GM23338 (cell line): ENCODE measurements at places on chromosomes 11 and 22.
A peak's percentile ranks its signal among the peaks of the same experiment; 100 is the strongest.

GRCh38 chr11:2256951-2257700 is 13.3 kb downstream of the ASCL2 start:
- DNase-seq, result no peak

DNA sequence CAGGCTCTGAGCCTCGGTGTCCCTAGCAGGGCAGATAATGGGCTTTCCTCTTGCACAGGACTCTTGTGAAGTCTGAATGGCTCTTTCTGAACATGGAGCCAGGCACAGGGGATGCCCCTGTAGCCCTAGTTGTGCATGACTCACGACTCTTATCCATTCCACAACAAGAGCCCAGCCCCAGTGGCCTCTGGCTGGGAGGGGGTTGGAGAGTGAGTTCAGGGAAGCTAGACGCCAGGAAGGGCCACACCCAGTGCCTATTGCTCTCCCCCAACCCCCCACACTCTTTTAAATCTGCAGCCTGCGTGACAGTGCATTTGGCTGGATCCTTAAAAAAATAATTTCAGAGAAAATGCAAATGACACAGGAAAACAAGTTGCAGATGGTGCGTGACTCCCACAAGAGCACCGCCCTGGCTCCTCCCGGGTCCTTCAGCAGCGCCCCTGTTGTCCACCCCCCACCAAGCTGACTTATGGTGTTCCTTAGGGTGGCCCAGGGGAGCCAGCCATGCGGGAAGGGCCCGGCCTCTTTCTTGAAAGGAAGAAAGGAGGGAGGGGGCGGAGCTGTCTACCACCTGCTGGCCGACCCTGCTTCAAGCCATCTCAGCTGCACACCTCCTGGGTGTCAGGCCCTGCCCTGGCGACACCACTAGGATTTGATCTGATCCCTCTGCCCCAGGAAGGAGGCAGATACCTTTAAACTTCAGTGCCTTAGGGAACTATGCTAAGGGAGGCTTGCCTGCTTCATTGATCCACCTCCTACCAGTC is 74.7 kb downstream of the MN1 start:
- DNase-seq, result peak; percentile 44

- no peak for DNase-seq
Observed at GRCh38 chr11:87366346-87366745, 328.6 kb downstream of the TMEM135 start.

- peak; percentile 10 for DNase-seq
Observed at GRCh38 chr11:7512525-7513233, 1.1 kb upstream of the PPFIBP2 start.

DNA sequence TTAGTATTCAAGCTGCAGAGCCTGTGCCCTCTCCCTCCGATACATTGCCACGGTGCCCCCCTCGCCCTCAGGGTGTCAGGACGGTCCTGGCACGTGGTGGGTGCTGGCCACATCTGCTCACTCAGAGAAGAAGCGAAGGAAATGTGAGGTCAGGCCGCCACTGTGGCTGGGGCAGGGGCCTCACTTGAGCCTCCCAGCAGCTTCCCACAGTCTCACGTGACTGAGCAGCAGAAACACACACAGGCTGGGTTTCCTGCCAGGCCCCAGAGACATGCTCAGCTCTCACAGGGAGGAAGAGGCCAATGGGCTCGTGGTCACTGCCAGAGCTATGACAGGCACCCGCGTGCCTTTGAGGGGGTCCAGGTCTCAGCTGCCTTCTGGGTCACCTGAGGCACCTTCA is 37.9 kb upstream of the PRR5 start:
- DNase-seq, result no peak

GRCh38 chr11:116071241-116071640 is 567.0 kb upstream of the CADM1 start:
- DNase-seq, result no peak

- DNase-seq, result peak; percentile 37
Observed at GRCh38 chr11:71170624-71171423, 81.6 kb downstream of the SHANK2 start.

DNA sequence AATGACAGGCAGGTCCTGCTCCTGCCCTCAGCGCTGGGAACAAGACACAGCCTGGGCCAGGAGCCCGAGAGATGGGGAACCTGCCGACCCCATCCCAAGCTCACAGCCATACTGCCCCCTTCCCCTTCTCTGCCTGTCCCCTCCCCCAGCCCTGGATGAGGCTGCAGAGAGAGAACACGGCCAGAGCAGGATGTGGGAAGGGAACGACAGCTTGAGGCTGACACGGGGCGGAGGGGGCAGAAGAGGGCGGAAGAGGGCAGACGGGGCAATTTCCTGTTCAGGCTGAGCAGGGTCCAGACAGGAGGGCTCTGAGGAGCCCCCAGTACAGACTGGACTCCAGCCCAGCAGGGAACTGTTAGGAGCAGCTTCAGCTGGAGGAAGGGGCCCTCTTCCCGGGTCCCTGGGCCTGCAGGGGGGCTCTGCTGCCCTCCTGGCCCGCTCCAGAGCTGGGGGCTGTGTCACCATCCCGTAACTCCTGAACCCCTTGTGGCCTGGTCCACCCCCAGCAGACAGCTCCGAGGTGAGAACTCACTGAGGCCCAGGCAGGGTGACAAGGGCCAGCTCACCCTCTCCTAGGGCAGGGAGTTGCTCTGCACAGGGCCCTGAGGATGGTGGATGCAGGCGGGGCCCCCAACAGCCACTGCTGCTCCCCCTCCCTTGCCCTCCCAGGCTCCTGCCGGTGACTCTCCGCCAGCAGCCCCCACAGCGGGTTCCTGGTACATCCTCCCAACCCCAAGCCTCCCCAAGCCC is 5.7 kb downstream of the CTSD start:
- DNase-seq, result no peak

DNA sequence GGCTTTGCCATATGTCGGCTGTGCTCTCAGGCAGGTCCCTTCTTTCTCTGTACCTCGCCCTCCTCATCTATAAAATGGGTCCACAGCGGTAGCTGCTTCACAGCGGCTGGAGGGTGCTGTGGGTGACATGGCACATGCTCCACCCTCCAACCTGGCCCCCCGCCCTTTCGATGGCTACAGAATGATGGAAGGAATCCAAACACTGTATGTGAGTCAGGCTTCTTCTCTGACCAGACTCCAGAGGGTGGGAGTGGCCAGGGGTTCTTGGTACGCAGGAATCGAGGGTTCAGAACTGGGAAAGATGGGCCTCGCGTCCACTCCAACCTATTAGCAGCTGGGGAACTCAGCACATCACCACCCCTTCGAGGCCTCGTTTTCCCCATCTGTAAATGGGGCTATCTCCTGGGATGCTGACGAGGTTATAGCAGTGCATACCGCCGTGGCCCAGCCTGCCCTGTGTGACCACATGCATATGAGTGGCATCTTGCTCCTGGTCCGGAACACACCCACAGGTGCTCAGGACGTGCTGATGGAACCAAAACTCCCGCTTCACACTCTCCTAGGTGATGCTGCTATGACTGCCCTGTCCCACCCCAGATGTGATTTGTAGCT is 26.4 kb downstream of the MN1 start:
- no peak for DNase-seq

GRCh38 chr22:27809226-27809603 is 7.7 kb upstream of the MN1 start:
- DNase-seq, result no peak

DNA sequence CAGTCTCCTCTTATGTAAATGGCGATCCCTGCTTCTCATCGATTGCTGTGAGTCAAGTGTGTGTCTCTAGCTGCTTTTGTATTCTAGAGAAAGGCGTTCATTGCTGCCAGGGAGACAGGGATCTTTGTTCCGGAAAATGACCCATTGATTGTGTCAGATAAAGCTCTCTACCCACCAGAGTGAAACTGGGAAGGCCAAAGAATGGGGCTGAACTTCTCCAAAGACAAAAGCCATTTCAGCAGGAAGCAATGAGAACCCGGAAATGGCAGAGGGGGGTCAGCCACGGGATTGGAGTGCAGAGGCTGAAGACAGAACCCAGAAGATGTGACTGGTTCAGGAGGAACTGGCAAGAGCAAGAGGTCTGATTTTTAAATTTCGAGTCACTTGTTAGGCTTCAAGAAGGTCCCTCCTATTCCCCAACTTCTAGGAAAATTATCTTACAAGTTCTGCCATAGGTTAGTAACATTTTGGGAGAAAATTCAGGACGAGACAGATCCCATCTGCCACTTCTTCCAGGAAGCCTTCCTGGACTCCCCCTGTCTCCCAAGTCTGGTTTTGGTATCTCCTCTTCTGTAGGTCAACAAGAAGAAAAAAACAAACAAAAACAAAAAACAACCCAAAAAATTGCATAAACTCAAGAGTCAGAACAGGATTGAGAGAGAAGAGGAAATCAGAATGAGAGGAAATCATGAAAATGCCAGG is 110.6 kb downstream of the NECTIN1 start:
- DNase-seq, result no peak

DNA sequence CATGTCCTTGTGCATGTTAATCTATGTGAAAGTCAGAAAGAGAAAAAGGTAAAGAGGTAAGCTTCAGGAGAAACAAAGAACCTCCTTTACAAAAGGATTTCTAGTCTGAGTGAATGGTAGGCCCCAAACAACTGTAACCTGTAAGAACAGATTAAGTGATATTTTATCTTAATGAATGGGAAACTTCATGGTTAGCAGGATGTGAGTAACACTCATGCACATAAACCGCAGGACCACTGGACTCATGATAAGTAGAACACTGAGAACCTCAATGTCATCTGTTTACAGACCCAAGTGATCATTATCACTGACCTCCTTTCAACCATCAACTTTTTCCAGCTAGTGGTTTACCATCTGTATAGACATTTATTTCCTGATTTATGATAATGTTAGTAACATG is 19.9 kb downstream of the OR8G5 start:
- DNase-seq, result no peak

GRCh38 chr22:36365020-36365411 is 22.8 kb downstream of the MYH9 start:
- no peak for DNase-seq

- DNase-seq, result peak; percentile 44
Observed at GRCh38 chr11:46306296-46306853, 28.9 kb downstream of the CREB3L1 start.

- DNase-seq, result no peak
Observed at GRCh38 chr11:133123796-133124195, 408.5 kb downstream of the OPCML start.

GRCh38 chr22:37801946-37802309 is 5.8 kb upstream of the GCAT start:
- DNase-seq, result peak; percentile 45

- DNase-seq, result no peak
Observed at GRCh38 chr11:117690484-117691217, 106.4 kb downstream of the DSCAML1 start.

DNA sequence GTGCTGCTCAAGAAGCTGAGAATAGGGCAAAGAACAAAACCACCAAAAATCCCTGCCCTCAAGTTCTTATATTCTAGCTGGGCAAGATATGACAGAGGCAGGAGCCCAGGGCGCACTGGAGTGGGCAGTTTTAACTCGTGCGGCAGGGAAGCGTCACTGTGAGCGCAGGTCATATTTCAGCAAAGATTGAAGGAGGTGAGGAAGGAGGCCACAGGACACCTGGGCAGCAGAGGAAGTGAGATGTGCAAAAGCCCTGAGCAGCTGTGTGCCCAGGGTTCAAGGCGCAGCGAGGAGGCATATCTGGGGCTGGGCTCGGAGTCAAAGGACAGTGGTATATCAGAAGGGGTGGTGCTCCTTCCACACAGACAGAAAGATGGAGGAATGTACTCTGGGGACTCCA is 13.5 kb downstream of the KCNC1 start:
- no peak for DNase-seq

- no peak for DNase-seq
Observed at GRCh38 chr11:2513441-2513840, 68.6 kb downstream of the KCNQ1 start.

DNA sequence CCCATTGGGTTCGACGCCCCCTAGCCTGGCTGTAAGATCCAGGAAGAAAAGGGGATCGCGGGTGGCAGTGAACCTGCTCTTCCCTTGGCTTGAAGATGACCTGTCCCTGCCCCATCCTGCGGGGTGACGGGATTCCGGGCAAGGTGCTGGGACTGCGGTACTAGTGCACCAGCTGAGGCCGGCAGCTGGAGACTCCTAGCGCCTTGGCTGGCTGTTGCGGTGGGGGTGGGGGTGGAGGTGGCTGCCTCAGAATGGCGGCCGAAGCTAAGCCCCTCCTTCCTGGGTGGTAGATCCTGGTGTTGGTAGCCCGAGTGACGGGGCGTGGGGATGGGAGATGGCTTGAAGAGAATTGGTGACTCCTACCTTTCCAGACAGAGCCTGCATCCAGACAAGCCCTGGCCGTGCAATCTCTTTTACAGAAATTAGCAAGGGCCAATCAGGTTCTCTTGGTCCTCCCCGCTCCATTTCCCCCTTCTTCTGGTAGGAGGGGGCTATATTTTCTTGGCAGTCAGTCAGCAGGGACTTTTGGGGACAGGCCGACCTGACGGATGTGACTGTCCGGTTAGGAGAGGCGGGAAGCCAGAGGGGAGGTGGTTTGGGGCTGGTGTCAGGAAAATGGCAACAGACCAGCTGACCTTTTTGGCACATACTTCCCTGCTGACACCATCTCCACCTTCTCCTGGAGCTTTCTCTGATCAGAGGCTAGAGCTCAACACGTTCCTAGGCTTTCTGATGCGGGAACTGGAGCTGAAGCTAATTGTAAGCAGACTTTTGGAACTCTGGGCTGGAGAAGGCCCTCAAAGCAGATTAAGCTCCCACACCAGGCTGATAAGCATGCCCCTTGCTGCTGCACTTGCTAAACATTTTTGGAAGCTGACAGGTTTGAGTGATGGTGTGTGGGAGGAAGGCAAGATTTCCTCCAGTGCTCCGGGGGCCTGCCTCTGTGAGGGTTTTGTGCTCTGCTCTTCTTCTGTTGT is 2.0 kb downstream of the NAV2 start:
- peak; percentile 65 for DNase-seq

GRCh38 chr11:122094836-122095235 is 21.2 kb downstream of the BLID start:
- DNase-seq, result no peak

- DNase-seq, result no peak
Observed at GRCh38 chr11:98967005-98967404, 53.7 kb upstream of the CNTN5 start.

- no peak for DNase-seq
Observed at GRCh38 chr11:111088847-111089355, 156.6 kb upstream of the POU2AF2 start.

DNA sequence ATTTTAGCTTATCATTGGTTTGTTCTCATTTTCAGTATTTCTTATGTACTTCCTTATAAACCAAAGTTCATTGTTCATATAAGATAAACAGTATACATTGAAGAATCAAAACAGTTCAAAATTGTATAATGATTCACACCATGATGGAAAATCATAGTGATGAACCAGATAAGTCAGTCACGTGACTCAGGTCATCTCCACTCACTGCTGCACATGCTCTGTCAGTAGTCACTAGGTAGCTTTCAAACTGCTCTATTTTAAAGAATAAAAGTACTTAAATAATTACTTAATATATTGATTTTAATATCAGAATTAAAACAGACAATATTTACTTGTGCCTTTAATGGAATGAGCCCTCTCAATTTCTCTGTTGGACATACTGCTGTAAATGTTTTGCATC is 37.5 kb downstream of the PDHX start:
- no peak for DNase-seq
